Mucosa of descending colon (tissue), 3 donors: ENCODE measurements at places on chromosomes 16 and 17. TPM values are rescaled to one million over a fixed set of nuclear protein-coding genes. Genes with fewer than 3 reads are reported as not detected.

FOXJ1 gene
- 2.2 TPM for total RNA-seq

SRCIN1 gene
- total RNA-seq = 2.5 TPM

SLC16A5 gene
- total RNA-seq = 18.2 TPM

ADAMTS18 gene
- total RNA-seq = 0.20 TPM

SMARCD2 gene
- 80.4 TPM for total RNA-seq

GRCh38 chr16:16100631-16101030 lies 122.7 kb downstream of the ABCC6 start:
- no peak for DNase-seq

DNA sequence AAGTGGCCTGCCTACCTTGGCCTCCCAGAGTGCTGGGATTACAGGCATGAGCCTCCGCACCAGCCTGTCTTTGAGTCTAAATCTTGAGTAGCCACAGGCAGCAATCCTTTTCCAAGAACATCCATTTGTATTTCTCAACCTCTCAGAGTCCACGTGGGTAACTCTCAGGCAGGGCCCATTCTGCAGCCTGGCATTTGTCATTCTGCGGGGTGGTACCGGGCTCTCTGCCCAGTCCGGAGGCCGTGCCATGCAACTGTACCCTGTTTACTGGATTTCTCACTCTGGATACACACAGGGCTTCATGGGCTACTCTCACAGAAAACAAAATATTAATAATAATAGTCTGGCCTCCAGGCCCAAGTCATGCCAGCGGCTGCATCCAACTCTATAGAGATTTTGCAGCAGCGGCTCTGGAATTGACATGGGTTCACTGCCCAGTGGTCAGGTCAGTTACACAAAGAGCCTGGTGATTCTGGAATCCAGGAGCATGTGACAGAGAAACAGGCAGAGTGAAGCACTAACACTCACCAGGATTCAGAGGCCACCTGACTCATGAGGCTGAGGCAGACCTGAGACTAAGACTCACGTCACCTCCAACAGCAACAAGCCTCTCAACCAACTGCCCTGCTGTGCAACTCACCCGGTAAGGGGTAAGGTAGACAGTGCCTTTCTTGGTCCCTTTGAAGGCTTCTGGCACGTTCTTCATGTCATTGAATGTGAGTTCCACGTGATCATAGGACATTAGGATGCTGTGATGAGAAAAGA lies 4.0 kb downstream of the WBP2 start:
- no peak for DNase-seq

- DNase-seq = peak; percentile 68
Observed at GRCh38 chr16:3950343-3951193, 70.1 kb upstream of the CREBBP start.

GRCh38 chr17:8060274-8060673 lies 21.4 kb downstream of the ALOX15B start:
- DNase-seq = no peak

- DNase-seq = no peak
Observed at GRCh38 chr16:64469351-64469750, 652.5 kb downstream of the CDH11 start.

- no peak for DNase-seq
Observed at GRCh38 chr16:4344983-4345835, 5.9 kb downstream of the PAM16 start.

- DNase-seq = peak; percentile 77
Observed at GRCh38 chr17:39663688-39664580, 1.2 kb upstream of the TCAP start.
